Tibial nerve (tissue), 4 donors: ENCODE measurements at places on chromosomes 11 and 22.

GRCh38 chr11:74778581-74778980 is 29.9 kb downstream of the RNF169 start:
- no peak for DNase-seq

- DNase-seq: no peak
Measured at GRCh38 chr11:80686889-80687288, 1246.1 kb upstream of the TENM4 start.

GRCh38 chr11:13109616-13110015 is 100.5 kb downstream of the RASSF10 start:
- no peak for DNase-seq

DNA sequence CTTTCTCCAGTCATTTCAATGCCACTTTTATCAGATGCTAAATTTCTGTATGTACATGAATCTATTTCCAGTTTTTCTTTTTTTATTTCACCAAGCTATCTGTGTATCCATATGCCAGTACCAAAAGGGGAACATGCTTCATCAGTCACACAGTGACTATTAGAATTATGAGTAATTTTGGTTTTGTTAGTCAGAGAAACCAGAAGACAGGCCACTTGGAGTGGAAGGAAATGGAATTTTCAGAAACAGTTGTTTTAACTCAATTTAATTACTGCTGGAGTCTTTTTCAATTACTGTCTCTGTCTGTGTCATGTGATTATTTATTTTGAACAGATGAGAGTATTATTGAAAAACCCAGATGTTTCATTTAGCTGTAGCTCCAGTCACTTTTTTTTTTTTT is 84.6 kb upstream of the ANO3 start:
- no peak for DNase-seq

DNA sequence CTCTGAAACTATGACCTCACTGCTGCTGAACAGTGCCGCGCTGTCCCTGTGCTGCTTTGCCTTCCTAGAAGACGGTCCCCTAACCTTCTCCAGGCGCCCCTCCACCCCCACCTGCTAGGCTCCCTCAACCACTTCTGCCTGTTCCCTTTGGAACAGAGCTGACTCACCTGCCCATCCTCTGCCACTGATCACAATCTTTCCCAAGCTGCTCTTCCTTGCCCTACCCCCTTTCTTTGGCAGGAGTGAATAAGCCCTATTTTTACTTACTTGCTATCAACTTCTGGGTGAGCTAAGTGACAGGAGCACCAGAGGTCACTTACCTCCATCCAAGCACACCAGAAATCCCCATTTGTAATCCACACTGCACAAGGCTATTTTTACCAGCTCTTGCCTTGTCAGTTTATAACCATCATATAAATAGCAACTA is 116.0 kb upstream of the BID start:
- DNase-seq: no peak

DNA sequence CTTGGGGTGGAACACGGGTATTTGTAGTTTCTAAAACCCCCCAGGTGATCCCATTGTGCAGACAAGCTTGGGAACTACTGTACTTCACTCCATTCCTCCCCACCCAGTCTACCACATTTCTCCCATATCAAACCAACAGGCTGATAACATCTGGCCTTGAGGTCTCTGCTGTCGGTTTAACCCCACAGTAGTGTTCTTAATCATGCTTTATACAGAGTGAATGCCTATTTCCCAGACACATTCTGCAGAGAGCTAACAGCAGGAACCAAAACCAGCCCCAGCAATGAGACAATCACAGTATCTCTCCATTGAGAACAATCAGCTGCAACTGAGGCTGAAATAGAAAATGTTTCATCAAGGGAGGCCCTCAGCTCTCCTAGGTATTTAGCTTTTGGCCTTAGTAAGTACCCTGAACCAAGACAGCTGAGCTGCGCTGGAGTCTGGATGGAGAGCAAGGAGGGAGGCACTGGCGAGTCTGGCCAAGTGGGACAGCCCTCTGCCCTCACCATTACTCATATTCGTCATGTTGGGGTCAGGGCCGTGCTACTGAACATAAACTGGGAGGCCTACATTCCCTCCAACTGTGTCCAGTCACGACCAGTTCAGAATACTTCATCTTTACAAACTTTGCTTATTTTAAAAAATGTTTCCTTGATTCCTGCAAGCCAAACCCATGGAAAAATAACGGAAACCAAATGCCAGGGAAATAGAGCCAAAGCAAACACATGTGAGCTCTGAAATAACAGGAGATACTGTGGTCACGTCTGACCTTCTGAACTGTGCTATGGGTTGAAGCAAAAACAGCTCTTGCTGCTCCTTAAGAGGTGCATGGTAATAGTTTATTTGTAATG is 81.0 kb downstream of the CCDC34 start:
- DNase-seq: peak; percentile 24

GRCh38 chr11:132451942-132452601 is 1080.2 kb downstream of the OPCML start:
- DNase-seq: no peak

DNA sequence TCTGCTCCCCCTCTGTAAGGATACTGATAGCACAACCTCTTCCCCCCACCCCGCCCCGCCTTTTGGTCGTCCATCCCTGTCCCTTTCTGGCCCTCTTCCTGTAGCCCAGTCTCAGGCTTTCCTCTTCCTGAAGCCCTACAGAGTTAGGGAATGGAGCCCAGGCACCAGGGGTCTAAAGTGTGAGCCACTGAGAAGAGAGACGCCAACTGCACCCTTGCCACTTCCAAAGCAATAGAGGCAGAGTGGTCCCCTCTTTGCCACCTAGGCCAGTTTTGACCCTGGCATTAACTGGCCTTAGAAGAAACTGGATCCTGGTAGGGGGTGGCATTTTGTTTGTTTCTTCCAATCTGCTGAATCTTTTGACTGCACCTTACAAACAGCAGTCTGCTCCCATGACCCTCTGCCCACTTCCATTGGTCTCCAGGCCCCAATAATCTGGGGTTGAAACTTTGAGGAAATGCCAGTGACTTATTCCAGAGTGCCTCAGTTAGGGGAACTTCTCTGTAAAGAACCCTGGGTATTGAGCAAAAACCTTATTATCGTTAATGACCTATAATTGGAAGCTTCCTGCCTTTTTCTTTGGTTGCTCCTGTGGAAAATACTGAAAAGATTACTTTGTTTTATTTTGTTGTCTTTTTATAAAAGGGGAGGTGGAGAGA is 9.7 kb upstream of the GRK2 start:
- DNase-seq: no peak

- no peak for DNase-seq
Measured at GRCh38 chr11:47308050-47308823, 38.3 kb downstream of the MADD start.

- peak; percentile 40 for DNase-seq
Measured at GRCh38 chr22:50444663-50445062, 30.2 kb downstream of the SBF1 start.

GRCh38 chr11:113862435-113862834 is 12.9 kb downstream of the USP28 start:
- DNase-seq: no peak
